ENCODE measurements at places on chromosomes 3 and 15.

- DNase-seq = peak; percentile 4
These were observed 333.5 kb upstream of the AZI2 start for GRCh38 chr3:28682121-28682520.

- DNase-seq = no peak
These were observed 61.5 kb upstream of the MEF2A start for GRCh38 chr15:99504071-99504822.

DNA sequence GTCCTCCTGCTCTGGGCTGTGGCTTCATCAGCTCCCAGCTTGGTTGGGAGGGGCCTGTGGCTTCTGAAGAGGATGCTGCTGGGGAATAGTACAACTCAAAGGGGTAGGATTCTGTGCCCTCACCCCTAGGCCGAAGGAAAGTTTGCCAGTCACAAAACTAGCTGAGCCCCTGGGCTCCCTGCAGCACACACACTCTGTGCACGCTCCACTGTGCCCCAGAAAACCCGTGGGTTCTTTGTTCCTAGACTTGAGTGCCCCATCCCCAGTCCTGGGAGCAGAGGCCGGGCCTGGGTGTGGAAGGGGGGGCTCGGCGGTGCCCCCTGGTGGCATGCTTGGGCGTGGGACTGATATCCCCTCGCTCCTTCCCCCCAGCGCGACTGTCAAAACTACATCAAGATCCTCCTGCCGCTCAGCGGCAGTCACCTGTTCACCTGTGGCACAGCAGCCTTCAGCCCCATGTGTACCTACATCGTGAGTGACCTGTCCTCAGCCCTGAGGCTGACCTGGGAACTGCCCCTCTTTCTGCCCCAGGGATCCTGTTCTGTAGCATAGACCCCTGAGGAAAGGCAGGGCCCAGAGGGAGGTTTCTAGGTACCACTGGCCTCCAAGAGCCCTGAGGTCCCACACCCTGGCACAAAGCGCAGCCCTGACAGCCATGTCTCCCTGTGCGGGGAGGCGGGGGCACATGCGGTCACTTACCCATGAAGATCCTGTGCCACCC lies 14.2 kb downstream of the CIB1 start:
- peak; percentile 74 for DNase-seq

GRCh38 chr3:4409971-4410573 lies 57.0 kb downstream of the SUMF1 start:
- no peak for DNase-seq

GRCh38 chr3:114318295-114318694 lies 24.5 kb downstream of the TIGIT start:
- no peak for DNase-seq

DNA sequence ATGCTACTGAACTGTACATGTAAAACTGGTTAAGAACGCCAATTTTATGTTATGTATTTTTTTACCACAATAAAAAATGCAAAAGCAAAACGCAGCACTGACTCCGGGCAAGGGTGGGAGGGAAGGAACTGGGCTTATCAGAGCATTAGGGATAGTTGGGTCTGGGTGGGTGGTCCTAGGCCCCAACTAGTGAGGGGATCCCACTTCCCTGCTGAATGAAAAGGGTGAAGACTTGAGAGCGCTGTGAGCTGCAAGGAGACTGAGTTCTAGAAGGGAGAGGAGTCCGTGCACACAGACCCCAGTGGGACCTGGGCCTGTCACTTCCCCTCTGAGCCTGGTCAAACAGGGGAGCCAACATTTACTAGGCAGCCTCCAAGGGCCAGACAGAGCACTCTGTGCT lies 98.6 kb downstream of the TPRA1 start:
- DNase-seq = no peak

GRCh38 chr15:57903626-57904025 lies 161.9 kb downstream of the ALDH1A2 start:
- DNase-seq = no peak

DNA sequence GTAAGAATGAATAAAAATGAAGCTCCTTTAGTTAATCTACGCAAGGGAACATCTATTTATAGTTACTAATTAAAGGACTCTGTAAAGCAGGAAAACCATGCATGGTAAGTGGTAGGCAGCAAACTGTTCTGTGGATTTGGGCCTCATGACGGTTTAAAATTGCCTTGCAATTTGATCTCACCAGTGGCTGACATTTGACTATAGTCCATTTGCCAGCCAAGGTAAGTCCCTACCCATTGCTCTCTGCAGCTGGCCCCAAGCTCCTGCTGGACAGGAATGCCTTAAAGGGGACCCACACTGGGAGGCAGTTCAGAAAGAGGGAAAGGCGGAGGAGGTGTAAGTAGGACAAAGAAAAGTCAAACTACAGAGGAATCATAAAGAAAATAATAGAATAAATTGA lies 203.3 kb downstream of the PLCL2 start:
- no peak for DNase-seq

DNA sequence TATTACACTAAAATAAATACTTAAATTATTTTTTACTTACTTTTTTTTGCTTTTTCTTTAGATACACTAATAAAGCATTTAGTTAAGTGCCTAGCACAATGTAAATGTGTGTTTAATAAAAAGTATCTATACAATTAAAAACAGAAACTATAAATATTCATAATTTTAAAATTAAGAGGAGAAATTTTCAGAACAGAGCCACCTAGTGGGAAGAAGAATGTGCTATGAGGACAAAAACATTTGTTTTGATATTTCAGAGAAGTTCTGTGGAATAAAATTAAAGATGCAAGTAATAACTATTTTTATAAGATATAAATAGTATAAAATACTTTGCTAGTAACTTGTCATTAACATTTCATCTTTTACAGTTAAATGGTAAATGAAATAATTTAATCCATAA lies 33.6 kb upstream of the PLSCR5 start:
- DNase-seq = no peak

DNA sequence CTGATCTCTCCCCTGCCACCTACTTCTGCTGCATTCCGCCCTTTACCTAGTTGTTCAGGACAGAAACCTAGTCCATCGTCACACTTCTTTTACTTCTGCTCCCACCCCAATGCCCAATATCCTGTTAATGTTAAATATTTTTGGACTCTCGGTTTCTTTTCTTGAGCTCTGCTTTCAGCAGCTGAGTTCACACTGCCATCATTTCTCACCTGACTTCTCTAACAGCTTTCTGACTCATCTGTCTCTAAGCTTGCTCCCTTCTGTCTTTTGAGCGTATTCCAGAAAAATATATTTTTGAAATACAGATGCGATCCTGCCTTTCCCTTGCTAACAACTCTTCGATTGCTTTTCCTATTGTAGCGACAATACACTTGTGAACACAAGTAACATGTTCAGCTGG lies 183.4 kb downstream of the KLHL25 start:
- DNase-seq = no peak

- DNase-seq = peak; percentile 91
These were observed 4.4 kb upstream of the SYNM start for GRCh38 chr15:99100245-99101173.

GRCh38 chr3:156802821-156803606 lies 23.1 kb upstream of the LEKR1 start:
- no peak for DNase-seq

GRCh38 chr15:63348392-63348791 lies 33.3 kb downstream of the CA12 start:
- DNase-seq = peak; percentile 75

DNA sequence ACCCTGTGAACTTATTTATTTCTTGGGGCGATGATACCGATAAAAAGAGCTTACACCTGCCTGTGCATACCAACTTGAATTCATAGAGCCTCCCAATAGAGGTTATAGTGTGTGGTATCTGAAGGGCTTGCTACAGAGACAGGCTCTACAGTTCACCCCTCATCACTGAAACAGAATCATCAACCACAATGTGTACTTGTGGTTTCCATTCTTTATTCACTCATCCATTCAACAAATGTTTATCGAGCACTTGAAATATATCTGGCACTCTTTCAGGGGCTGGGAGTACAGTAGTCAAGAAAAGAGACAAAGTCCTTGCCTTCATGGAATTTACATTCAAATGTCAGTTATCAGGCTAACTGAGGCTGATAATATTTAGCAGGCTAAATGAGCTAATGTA lies 134.4 kb upstream of the SKOR1 start:
- DNase-seq = no peak

DNA sequence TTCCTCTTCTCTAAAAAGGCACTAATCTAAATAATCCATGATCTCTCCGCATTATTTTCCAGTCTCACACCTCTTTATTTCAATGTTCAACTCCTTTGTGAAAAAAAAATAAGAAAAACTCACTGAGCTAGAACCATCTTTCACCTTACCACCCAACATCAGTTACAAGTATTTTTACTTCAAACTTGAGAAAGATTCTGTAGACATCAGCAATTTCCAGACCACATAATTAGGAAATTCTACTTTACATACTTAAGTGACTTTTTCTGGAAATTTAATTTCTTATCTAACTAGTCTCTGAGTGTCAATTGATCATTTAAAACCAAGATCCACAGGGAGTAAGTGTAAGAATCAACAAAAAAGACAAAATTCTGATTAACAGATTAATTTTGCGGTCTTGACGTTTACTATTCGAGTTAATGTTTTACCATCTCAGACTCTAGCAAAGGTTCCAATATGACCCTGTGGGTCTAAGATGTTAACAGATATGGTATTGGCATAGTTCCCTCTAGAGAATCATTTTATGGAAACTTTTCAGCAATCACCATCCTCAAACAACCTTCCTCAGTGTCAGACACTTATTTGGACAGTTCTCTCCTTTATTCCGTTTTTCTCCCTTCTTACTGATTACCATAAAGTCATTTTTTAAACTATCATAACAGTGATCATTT lies 5.1 kb downstream of the ATP13A3 start:
- no peak for DNase-seq

All from GM03348 (cell line).